ENCODE measurements at places on chromosomes 2 and 18.

DNA sequence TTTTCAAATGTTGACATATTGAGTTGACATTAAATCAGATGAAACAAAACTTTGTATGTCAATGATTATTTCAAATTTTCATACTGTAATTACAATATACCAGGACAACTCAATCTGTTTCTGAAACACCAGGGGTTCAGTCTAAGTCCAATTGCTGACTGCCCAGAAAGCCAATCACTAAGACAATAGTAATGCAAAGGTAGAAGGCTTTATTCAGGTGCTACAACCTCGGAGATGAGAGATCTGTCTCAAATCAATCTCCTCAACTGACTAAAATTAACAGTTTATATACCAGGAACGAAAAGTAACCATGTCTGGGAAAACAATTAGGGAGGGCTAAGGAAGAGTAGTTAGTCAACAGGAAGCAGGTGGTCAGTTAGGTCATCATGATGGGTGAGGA, 1400.4 kb downstream of the SUCLG1 start:
- DNase-seq = no peak

GRCh38 chr2:72134997-72135800, 12.5 kb downstream of the CYP26B1 start:
- DNase-seq = no peak

- no peak for DNase-seq
Observed at GRCh38 chr2:64219149-64219548, 74.9 kb upstream of the PELI1 start.

DNA sequence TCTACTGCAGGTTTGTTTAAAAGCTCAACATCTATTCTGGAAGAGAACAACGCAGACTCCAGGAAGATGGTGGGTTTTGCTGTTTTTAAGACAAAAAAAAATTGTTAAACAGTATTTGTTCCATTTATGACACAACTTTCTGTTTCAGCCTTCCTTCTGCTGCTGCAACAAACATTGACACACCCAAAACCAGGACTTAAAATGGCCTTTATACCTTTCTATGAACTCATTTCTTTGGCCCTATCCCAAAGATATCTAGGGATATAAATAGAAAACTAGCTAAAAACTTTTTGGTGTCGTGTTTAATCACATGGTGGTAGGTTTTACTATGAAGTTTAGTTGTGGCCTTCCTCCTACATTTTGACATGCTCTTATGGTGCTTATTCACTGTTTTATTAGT, 964 bp upstream of the GALNT3 start:
- DNase-seq = no peak

DNA sequence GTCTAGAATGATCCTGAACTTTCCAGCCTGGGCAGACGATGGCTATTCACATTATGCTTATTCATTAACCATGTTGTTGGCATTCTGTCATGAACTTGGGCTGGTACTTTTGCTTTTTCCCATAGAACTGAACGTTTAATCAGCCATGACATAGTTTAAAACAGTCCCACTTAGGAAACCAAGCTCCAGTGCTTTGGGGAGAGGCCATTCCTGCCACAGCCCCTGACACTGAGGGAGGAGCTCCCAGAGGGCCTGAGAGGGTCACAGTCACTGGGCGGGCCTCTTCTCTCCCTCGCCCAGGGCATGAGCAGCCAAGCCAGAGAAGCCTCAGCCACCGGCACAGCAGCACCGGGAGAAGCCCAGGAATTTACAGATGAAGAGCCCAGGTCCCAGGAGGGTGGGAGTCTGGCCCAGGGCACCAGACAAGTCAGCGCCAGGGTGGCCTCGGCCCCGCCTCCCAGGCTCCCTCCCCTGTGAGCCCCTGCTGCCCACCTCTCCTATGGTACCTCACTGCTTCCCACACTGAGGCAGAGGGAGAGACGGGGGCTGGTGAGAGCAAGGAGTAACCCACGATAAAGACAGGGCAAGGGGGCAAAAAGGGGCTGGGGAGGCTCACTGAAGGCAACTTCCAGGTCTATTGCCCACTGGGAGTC, 33.6 kb downstream of the MAL start:
- DNase-seq = no peak

DNA sequence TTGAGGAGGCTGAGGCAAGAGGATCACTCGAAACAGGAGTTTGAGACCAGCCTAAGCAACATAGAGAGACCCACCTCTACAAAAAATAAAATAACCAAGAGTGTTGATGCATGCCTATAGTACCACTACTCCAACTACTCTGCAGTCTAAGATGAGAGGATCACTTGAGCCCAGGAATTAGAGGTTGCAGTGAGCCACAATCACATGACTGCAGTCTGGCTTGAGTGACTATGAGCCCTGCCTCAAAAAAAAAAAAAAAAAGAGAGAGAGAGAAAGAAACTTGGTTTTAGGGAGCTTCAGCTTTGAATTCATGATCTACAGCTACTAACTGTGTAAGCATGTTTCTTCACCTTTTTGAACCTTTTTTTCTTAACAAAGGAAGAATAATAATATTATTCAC, 119.9 kb downstream of the HNMT start:
- no peak for DNase-seq

- DNase-seq = no peak
Observed at GRCh38 chr18:36406805-36407204, 109.3 kb downstream of the FHOD3 start.

DNA sequence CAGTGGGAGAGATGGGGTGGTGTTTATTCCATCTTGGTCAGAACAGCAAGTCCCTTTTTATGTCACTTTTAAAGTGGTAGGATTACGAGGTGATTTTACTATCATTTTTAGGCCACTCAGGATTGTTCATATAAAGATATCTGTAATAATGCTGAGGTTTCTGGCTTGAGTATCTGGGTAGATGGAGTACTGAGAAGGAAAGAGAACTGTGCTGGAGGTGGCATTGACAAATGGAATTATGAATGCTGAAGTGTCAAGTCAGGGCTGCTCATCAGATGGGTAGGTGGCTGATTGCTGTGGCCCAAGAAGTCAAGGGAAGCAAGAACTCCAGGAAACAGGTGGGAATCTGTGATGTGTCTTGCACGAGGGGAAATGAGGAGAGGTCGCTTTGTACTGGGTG, 85.3 kb upstream of the MGAT4A start:
- DNase-seq = no peak

- no peak for DNase-seq
Observed at GRCh38 chr2:110812726-110813645, 80.6 kb downstream of the ACOXL start.

- DNase-seq = no peak
Observed at GRCh38 chr2:164504253-164504652, 117.0 kb downstream of the GRB14 start.

- no peak for DNase-seq
Observed at GRCh38 chr2:183242937-183243336, 118.7 kb downstream of the NUP35 start.

DNA sequence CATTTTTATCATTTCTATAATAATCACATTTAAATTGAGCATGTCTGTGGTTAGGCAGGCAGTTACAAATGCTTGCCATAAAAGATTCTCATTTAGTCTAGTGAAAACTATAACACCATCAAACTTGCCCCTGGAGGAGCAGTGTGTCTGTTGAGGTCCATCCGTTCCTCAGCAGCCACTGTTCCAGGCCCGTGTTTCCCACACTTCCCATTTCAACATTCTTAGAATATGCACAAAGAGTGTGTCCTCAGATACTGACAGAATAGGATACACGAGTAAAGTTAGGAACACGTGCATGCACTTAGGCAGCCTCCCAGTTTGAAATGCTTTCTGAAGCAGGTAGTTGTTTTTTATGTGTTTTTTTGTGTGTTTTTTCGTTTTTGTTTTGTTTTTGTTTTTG, 39.9 kb downstream of the NCK2 start:
- DNase-seq = no peak

- DNase-seq = no peak
Observed at GRCh38 chr2:73451263-73451972, 65.8 kb downstream of the ALMS1 start.

DNA sequence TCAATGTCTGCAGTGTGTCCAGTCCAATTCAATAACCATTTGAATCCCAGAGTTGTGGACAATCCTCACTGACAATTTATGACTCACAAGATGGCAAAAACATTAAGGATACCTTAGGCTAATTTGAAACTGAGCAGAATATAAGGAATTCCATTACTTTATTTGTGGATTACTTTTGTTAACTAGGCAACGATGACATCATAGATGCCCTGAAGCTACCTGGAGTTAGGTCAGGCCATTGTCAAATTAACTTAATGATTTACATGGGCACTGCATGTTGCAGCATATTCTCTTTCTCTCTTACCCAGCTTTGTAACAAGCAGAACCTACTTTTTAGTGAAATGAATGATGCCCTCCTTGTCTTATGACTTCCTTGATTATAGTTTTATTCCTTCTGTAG, 100.0 kb upstream of the CDCA7 start:
- no peak for DNase-seq

DNA sequence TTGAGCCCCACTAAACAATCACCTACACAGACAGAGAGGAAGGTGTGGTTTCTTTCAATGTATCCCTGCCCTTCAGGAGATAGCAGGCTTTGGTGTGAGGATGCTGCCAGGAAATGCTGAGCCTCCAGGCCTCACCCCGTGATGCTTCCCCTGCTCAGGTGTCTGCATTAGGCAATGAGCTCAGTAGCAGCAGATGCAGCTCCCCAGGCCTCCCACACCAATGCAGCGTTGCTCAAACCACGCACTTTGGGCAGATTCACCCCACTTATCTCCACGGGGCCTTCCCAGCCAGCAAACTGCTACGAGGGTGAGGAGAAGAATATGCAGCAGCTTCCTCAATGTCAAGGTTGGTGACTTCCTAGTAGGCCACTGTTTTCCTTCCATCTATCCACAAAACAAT, 229.3 kb upstream of the PXDN start:
- DNase-seq = no peak

DNA sequence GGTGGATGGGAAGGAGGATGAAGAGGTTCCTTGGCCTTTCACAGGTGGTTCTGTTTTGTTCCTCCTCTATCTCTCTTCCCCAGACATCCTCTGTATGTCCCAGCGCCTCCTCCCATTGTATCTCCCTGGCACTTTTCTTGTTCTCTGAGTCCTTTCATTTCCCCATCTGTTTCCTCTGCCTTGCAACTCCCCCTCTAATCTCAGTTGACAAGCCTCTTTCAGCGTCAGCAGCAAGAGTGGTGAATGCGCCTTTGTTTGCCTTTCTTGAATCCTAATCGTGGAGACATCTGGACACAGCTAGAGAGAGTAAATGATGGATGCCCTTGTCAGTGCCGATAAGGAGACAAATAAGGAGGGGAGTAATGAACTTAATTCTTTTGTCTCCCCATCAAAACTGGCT, 167.0 kb downstream of the NDUFA10 start:
- no peak for DNase-seq

DNA sequence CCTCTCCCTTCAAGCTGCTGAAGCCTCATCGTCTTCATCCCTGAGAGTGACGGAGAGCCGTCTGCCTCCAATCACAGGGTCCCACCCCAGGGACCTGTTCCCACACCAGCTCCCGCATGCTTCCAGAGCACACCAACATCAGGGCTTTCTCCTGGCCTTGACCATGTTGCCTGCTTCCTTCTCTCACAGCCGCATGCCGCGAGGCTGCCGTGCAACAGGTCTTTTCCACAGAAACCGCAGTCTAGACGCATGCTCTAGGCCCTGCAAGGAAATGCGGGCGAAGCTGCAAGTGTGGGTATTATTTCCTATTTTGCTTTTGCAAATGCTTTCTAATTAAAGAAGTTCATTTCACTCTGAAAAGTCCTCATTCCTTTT, 277.8 kb downstream of the EIPR1 start:
- DNase-seq = no peak

GRCh38 chr2:44168681-44169154, at the start of gene PPM1B:
TSS of gene PPM1B (plus strand) at chr2:44168875. CDS start at chr2:44201200, 32,325 bp downstream.
- peak; percentile 99 for DNase-seq

GRCh38 chr2:118443596-118443995, 355.3 kb downstream of the INSIG2 start:
- DNase-seq = no peak

DNA sequence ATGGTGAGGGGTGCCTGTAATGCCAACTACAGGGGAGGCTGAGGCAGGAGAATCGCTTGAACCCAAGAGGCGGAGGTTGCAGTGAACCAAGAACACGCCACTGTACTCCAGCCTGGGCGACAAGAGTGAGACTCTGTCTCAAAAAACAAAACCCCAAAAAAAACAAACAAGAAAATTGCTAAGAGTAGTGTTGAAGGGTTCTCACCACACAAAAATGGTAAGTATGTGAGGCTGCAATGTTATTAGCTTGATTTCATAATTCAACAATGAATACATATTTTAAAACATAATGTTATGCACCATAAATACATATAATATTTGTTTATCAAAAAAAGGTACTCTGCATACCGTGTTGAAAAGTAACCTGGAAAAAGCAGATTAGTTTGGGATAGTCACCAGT, 45.8 kb downstream of the PSMG2 start:
- no peak for DNase-seq

DNA sequence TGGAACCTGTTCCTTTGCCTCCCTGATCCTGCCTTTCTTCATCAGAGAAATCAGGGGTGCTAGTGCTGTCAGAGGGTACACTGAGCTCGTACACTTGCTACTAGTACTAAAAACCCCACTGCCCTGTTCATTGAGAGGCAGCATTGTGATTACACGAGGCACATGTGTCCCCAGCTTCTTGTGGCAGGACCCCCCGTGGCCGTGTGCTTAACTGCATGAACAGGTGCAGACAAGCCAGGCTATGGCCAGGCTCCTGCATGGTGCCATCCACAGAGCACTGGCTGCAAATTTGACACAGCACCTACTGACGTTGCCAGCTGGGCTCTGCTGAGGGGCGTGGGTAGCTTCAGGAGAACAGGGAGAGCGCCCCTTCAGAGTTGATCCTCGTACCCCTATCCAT, 248.4 kb downstream of the GLI2 start:
- no peak for DNase-seq

DNA sequence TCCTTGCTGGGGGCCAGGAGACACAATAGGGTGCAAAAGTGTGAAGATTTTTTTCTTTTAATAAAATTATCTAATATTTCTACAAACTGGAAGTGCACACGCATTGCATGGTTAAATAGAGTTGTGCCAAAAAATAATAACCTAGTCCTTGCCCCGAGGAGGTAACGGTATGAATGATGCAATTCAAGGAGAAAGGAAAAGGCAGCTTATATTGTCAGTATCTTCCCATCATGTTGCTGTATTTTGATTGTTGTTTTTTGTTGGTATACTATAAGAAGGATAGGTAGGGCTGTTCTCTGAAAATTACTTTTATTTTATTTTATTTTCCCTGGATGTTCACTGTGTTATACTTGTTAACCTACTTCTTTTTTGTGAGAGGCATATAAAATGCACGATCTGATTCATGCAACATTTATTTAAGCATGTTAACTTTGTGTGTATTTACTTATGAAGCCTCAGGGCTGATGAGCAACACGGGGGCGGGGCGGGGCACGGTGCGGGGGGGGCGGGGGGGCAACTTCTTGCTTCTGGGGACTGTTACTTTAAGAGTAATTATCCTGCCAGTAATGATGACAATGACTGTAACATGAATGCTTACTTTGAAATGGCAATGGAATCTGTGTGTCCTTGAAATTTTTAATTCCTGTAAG, 118.6 kb downstream of the AQP4 start:
- DNase-seq = no peak

- no peak for DNase-seq
Observed at GRCh38 chr18:27616324-27616723, 431.2 kb upstream of the CHST9 start.

Data from activated T-cell treated with anti-CD3 and anti-CD28 coated beads for 48 hours (primary cell).